ENCODE measurements at places on chromosomes 11 and 22.

DNA sequence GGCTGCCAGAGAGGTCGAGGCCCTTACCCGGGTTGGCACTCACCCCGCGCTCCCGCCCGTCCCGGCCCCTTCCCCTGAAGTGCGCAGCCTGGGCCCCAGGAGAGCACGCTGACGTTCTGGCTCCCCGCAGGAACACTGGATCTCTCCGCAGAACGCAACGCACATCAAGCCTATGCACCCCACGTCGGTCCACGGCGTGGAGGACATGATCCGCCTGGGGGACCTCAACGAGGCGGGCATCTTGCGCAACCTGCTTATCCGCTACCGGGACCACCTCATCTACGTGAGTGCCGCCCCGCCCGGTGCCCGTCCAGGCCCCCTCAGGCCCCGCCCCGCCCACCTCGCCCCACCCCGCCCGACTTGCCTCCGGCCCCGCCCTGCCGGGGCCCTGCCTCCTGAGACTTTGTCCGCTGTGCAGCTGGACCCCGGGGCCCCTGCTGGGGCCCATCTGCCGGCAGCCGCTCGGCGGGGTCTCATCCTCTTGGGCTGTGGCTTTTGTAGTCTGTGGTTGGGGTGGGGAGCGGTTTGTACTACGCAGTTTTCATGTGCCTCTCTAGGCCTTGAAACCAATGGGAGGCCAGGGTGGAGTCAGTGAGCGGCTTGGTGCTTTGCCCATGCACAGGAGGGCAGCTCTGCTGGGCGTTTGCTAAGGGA is 19.7 kb downstream of the MYO7A start:
- DNase-seq, result no peak

DNA sequence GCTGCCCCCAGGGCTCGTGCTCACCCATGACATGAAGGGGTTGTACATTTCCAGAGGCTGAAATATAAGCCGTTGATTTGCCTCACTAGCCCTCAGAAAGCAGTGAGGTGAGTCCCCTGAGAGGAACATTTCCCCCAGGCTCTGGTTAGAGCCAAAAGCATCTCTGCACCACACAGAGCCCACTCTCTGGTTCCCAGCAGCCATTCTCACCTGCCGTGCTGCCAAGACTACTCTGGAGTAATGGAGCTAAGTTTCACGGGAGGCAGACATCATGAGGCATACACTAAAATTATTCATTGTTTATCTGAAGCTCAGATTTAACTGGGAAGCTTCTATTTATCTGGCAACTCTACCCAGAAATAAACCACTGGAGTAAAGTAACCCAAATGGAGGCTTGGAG is 40.8 kb downstream of the CACNA1I start:
- no peak for DNase-seq

DNA sequence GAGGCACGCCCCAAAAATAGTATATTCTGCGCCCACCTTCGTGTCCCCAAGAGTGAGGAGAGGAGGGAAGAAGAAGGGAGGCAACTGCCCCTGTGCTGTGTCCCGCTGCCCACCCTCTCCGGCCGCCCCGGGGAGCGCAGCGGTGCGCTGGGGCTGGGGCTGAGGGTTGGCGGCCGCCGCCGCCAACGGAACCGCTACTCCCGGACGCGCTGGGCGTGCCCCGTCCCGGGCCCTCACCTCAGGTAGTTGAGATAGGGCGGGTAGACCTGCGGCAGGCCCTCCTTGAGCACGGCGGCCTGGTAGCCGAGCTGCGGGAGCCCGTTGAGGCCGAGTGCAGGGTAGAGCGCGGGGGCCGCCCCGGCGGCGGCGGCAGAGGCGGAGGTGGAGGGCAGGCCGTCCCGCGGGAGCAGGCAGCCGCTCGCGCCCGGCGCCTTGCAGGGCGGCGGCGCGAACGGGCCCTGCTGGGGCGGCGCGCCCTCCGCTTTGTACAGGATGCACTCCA is 2.4 kb downstream of the PGR start:
- DNase-seq, result no peak

DNA sequence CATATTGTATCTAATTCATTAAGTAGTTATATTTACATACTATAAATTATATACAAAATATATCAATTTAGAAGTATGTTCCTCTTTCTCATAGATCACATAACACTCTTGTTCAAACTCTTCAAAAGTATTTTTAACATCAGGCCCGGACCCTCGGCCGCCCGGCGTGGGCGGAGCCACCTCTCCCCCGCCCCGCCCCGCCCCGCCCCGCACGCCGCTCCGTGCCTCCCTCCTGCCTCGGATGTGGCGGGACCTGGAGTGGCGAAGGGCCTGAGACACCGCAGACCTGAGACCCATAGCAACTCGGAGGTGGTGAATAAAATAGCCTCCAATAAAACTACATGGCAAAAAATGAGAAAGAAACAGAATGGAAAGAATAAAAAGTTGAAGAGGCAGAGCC is 105.9 kb upstream of the BDNF start:
- DNase-seq, result no peak

DNA sequence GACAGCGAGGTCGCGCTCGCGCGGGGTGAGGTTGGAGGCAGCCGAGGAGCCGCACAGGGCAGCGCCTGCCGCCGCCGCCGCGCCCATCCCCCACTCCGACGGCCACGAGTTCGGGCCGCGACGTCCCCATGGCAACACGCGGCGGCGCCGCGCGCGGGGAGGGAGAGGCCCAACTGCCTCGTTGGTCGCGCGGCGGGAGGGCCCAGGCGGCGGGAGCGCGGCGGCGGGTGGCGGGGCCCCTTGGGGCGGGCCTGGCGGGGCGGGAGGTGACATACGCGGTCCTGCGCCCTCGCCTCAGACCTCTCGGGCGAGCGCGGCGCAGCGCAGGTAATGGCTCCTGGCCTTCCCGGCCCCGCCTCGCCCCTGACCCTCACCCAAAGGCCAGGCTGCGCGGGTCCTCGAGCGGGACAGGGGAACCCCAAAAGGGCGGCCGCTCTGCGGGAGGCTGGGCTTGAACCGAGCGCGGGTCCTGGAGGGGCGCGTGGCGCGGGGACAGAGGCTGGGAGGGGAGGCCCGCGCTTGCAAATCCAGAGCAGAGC is at the start of gene DEUP1:
DEUP1 (plus strand) TSS at position 297 of the 539 bp plus-strand sequence. CDS start 1,518 bp downstream, outside the sequence.
- no peak for DNase-seq

GRCh38 chr11:69297787-69298266 is 3.9 kb downstream of the MYEOV start:
- DNase-seq, result no peak

GRCh38 chr22:38737302-38738060 is 18.3 kb downstream of the SUN2 start:
- no peak for DNase-seq

- peak; percentile 18 for DNase-seq
These were observed 5.3 kb upstream of the OR52M1 start for GRCh38 chr11:4539603-4540219.

GRCh38 chr11:20227631-20228030 is 67.4 kb upstream of the DBX1 start:
- DNase-seq, result no peak

GRCh38 chr11:37951996-37952395 is 1354.0 kb upstream of the RAG2 start:
- DNase-seq, result no peak

DNA sequence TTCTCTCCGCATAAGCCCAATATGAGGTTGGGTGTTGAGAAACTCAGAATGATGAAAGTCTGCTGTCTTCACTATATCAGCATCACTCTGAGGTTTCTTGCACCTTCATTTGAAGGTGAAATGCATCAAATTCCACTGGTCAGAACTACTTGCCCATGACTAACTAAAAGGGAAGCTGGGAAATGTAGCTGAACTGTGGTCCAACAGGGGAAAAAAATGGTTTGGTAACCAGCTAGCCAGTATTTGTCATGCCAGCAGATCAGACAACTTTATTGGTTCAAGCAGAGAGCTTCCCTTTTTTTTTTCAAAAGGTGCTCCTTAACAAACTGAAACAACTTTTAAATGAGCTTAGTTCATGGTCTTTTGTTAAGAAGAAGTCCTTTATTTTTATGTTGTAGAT is 14.2 kb upstream of the PIK3C2A start:
- no peak for DNase-seq

DNA sequence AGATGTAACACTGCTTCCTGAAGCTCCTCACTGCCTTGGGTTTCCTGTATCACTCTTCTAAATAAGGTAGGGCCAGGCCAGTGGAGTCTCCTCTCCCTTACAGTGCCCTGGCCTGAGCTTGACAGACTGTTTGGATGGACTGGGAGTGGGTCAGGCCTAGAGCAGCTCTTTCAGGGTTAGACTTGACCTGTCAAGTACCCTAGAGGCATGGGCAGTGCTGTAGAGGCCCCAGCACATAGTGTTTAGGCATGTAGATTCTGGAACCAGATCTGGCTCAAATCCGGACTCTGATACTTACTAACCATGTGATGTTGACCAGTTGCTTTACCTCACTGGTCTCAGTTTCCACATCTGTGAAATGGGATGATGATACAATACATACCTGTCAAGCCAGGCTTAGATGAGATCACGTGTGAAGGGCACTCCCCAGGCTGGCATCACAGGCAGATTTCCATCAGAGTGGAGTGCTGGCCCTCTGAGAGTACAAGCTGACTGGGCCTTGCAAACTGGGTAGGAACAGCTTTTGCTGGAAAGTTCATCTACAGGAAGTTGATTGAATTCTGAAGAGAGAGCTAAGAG is 1.4 kb upstream of the MICAL2 start:
- DNase-seq, result no peak

DNA sequence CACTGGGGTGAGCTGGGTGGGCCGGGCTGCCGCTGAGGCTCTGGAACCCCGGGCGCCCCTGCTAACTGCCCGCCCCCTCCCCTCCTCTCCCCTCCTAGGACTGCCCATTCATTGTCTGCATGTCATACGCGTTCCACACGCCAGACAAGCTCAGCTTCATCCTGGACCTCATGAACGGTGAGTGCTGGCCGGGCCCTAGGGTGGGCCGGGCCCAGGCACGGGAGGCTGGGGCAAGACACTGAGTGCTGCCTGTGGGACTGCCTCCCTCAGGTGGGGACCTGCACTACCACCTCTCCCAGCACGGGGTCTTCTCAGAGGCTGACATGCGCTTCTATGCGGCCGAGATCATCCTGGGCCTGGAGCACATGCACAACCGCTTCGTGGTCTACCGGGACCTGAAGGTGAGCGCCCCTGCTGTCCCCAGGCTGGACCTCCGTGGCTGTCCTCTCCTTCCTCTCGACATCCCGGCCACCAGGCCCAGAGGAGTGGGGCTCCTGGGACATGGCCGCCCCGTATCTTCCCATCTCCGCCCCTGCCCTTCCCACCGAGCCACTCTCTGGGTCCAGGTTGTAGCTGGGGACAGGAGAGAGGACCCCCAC is 7.5 kb upstream of the ANKRD13D start:
- DNase-seq, result no peak

DNA sequence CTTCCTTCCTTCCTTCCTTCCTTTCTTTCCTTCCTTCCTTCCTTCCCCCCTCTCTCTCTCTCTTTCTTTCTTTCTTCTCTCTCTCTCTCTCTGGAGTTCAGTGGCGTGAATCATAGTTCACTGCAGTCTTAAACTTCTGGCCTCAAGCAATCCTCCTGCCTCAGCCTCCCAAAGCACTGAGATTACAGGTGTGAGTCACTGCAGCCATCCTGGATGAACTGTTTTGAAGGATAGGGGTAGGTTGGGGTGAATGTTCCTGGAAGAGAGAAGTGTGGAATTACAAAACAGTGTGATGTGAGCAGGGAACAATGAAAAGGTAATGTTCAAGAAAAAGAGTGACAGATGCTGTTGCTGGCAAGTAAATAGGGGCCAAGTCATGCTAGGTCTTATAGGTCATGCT is 12.4 kb upstream of the PLET1 start:
- no peak for DNase-seq

GRCh38 chr11:36000616-36001190 is 56.8 kb downstream of the LDLRAD3 start:
- DNase-seq, result no peak

GRCh38 chr11:116310226-116310625 is 462.6 kb downstream of the BUD13 start:
- no peak for DNase-seq

DNA sequence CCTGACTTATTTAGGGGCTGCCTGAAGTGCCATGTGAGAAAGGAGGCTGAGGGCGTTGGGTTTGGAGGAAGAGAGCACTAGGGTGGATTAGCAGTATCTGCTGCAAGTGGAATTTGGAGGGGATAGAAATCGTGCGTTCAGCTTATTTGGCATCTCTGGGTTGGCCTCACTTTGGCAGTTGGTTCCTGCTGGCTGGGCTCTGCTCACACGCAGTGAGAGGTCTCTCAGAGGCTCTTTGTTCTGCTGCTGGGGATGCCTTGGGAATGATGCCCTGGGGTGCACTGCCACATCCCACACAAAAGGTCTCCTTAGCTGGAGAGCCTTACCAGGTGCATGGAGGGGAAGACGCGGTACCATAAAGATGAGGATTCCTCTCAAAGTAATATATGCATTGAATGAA is 17.7 kb upstream of the MICAL2 start:
- no peak for DNase-seq

DNA sequence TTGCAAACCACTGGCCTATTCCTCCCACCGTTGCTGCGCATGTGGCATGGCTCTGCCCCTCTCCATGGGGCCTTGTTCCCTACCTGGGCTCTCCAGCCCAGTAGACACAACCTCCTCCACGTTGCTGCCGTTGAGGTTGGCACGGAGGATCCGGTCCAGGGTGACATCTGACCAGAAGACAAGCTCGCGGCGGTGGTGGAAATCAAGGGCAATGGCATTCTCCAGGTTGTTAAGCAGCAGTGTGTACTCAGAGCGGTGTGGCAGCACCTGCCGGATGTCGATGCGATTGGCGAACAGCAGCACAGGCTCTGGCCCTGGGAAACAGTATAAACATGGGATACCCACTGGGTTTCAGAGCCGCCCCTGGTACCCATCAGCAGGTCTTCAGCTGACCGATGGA is 23.8 kb downstream of the LRP4 start:
- no peak for DNase-seq

- peak; percentile 34 for DNase-seq
These were observed 6.3 kb upstream of the NDUFC2 start for GRCh38 chr11:78085972-78086371.

GRCh38 chr11:58770166-58770565 is 38.4 kb upstream of the GLYAT start:
- no peak for DNase-seq

- no peak for DNase-seq
These were observed 38.5 kb upstream of the NAV2 start for GRCh38 chr11:19673924-19674729.

DNA sequence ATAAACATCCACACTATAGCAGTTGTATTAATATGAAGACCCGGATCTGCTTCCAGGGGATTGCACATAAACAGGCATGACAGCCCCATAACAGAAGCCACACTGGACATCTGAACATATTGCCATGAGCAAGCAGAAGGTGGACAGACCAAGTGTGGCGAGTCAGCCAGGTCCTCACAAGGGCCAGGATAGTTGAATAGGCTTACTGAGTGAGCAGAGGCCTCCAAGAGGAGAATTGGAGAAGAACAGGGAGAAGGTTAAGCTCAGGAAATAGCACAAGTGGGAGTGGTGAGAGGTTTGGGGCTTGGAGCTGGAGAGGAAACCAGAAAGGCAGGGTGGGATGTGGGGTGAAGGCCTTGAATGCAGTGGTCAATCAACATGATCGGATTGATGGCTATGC is 10.8 kb downstream of the SLC35C1 start:
- no peak for DNase-seq

- DNase-seq, result no peak
These were observed at the start of gene MPPED2 for GRCh38 chr11:30586251-30587144. MPPED2 (minus strand) TSS chr11:30586353; CDS start chr11:30580373, 5,980 bp downstream.
